ENCODE measurements at places on chromosomes 12 and 14. TPM values are rescaled to one million over a fixed set of nuclear protein-coding genes. Genes with fewer than 3 reads are reported as not detected.

DNA sequence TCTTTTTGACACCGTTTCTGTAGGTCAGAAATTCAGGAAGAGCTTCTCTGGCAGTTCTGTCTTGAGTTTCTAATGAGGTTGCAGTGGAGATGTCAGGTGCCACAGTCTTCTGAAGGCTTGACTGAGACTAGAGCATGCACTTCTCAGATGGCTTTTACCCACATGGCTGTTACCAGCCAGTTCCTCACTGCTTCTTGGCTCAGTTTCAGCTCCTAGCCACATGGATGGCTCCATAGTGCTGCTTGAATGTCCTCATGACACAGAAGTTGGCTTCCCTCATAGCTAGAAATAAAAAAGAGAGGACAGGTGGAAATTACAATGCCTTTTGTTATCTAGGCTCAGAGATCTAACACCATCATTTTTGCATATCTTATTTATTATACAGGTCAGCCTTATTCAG lies 38.1 kb upstream of the SLC2A13 start:
- DNase-seq = no peak

GRCh38 chr12:22116376-22116775 lies 70.4 kb downstream of the CMAS start:
- no peak for DNase-seq

GRCh38 chr12:131793243-131794022 lies 34.8 kb upstream of the MMP17 start:
- DNase-seq = no peak

- no peak for DNase-seq
These were observed 23.8 kb downstream of the OAS2 start for GRCh38 chr12:113002155-113002554.

SELPLG gene
- total RNA-seq = 0.51 TPM

Measured in fibroblast of lung (primary cell).